NCI-H146 (cell line): ENCODE measurements at places on chromosomes 4 and X.

DNA sequence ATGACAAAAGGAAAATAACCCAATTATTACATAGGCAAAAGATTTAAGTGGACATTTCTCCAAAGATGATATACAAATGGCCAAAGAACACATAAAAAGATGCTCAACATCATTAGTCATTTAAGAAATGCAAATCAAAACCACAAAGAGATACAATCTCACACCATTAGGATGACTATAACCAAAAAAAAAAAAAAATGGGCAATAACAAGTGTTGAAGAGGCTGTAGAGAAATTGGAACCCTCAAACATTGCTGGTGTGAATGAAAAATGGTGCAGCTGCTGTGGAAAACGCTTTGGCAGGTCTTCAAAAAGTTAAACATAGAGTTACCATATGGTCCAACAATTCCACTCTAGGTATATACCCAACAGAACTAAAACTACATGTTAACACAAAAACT is 5.6 kb upstream of the PRDX4 start:
- DNase-seq, result no peak

- no peak for DNase-seq
Measured at GRCh38 chrX:153408221-153408721, 3.0 kb upstream of the ZFP92 start.

- peak; percentile 60 for DNase-seq
Measured at GRCh38 chr4:83212041-83212851, 72.4 kb downstream of the COQ2 start.

DNA sequence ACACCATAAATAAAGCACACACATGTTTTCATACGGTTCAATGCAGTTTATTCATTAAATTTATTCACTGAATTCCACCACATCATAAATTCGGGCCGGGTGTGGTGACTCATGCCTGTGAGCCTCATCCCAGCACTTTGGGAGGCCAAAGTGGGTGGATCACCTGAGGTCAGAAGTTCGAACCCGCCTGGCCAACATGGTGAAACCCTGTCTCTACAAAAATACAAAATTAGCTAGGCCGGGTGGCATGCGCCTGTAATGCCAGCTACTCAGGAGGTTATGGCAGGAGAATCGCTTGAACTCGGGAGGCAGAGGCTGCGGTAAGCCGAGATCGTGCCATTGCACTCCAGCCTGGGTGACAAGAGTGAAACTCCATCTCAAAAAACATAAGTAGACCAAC is 131.6 kb downstream of the PDS5A start:
- DNase-seq, result no peak

DNA sequence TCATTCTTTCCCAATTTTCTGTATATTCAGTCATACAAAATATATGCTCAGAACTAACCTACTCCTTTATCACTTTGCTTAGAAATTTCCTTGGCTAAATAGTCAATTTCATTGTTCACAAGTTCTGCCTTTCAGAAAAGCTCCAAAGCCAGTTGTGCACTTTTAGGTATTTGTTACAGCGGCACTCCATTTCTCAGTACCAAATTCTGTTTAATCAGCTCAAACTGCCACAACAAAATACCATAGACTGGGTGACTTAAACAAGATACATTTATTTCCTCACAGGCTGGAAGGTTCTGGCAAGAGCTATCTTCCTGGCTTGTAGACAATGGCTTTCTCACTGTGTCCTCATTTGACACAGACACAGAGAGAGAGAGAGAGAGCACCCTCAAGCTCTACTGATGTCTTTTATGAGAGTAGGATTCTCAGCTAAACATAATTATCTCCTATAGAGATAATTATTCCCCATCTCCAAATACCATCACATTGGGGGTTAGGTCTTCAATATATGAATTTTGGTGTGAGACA is 188.8 kb upstream of the FSTL5 start:
- DNase-seq, result no peak

DNA sequence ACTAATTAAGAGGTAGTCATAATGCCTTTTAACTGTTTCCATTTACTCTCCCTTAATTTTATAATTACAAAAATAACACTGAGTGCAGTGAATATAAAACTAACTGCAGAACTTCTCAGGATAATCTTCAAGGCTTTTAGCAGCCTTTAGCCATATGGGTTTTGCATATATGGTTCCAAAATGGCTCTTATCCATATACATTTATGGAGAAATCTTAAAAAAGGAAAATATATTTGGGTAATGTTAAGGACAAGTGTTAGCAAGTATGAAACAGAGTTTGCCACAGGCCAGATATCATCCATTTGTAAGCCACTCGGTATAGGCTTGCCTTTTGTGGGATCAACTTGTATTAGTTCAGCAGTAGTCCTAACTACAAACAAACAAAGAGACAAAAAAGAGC is 423.4 kb downstream of the PDHA2 start:
- DNase-seq, result no peak

GRCh38 chrX:109614951-109615350 is 10.0 kb downstream of the KCNE5 start:
- no peak for DNase-seq

- DNase-seq, result no peak
Measured at GRCh38 chr4:26441102-26441501, 49.2 kb downstream of the CCKAR start.

GRCh38 chr4:184815046-184815877 is 10.5 kb downstream of the ACSL1 start:
- DNase-seq, result peak; percentile 75
